Hippocampal formation (tissue), 2 donors: ENCODE measurements at places on chromosomes 1 and 21.

GRCh38 chr21:45362748-45363145 lies 42.2 kb upstream of the COL18A1 start:
- no peak for DNase-seq

DNA sequence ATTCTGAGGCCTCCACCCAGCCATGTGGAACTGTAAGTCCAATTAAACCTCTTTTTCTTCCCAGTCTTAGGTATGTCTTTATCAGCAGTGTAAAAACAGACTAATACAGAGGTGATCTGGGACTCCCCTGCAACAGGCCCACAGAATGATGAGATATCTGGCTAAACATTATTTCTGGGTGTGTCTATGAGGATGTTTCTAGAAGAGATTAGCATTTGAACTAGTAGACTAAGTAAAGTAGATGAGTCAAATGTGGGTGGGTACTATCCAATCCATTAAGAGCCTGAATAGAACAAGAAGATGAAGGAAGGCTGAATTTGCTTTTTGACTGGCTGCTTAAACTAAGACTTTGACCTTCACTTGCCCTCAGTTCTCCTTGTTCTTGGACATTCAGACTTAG lies 396.5 kb upstream of the LRRC7 start:
- DNase-seq = no peak

GRCh38 chr21:44943005-44943685 lies 3.3 kb downstream of the SLX9 start:
- DNase-seq = no peak

DNA sequence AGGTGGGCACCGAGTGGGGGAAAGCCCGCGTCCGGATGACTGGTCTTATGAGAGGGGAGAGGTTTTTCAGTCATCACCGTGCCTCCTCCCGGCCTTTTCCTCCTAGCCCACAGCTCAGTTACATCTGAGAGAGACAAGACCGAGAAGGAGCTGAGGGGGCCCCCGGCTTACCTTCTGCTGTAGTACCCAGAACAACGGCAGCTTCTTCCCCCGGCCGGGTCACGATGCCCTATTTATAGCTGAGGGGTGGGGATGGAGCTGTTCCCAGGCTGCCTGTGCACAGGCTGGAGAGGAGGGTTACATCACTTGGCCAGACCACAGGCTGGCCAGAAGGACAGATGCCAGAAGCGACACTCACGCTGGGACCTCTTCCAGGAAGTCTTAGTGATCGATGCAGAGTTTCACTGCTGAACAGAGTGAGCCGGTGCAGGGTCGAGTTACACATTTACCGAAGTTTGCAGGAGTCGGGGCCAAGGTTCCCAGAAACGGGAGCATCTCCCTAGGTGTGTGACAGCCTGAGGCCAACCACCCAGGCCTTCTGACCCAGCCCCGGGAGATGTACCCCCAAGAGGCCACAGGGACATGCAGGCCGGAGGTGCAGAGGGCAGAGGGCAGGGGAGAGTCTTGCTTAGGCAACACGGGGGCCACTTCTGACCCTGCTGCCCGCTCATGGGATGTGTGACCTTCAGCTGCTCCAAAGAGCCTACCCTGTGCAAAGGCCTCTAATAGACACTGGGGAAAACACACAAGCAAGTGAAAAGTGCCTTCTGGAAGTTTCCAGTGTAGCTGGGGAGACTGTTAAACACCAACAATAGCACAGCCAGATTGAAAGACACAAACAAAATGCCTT lies at the start of gene AGT:
AGT (minus strand) TSS at position 208 of the 850 bp plus-strand sequence. CDS start 3,299 bp downstream, outside the sequence.
- DNase-seq = peak; percentile 77

DNA sequence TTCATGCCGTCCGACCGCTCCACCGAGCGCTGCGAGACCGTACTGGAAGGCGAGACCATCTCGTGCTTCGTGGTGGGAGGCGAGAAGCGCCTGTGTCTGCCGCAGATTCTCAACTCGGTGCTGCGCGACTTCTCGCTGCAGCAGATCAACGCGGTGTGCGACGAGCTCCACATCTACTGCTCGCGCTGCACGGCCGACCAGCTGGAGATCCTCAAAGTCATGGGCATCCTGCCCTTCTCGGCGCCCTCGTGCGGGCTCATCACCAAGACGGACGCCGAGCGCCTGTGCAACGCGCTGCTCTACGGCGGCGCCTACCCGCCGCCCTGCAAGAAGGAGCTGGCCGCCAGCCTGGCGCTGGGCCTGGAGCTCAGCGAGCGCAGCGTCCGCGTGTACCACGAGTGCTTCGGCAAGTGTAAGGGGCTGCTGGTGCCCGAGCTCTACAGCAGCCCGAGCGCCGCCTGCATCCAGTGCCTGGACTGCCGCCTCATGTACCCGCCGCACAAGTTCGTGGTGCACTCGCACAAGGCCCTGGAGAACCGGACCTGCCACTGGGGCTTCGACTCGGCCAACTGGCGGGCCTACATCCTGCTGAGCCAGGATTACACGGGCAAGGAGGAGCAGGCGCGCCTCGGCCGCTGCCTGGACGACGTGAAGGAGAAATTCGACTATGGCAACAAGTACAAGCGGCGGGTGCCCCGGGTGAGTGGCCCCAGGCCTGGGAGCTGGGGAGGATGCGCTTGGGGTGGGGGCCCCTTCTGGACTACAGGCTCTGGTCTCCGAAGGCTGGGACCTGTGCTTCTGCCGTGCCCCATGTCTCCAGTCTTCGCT lies 1.1 kb downstream of the SKI start:
- peak; percentile 78 for DNase-seq

DNA sequence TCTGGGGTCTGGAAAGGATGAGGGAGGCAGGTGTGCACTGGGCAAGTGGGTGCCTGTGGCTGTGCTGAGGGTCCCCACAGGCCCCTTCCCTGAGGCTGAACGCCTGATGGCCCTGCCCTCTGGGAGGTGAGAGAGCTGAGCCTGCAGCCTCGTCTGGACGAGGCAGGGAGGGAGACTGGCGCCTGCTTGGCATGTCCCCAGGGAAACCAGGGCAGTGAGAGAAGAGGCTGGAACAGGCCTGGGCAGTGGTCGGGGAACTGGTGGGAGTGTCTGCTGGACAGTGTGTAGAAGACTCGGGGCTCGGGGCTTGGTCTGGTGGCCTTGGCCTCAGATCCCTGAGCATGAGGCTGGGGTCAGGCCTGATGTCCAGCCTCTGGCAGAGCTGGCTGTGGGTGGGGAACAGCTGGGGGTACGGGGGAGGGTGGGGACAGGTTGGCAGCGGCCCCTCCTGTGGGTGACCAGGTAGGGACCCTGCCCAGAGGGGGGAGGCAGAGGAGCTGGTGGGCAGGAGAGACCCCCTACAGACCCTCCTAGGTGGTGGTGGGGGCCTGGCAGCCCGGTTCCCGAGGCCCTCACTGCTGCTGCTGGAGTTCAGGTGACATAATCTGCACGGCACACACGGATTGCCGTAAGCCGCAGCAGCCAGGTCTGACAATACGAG lies 30.8 kb upstream of the PLCH2 start:
- no peak for DNase-seq

GRCh38 chr1:232891071-232891470 lies 59.3 kb upstream of the NTPCR start:
- no peak for DNase-seq

GRCh38 chr1:27403931-27404330 lies 11.5 kb downstream of the GPR3 start:
- no peak for DNase-seq

- DNase-seq = no peak
Measured at GRCh38 chr1:58431901-58432620, 114.5 kb downstream of the OMA1 start.

DNA sequence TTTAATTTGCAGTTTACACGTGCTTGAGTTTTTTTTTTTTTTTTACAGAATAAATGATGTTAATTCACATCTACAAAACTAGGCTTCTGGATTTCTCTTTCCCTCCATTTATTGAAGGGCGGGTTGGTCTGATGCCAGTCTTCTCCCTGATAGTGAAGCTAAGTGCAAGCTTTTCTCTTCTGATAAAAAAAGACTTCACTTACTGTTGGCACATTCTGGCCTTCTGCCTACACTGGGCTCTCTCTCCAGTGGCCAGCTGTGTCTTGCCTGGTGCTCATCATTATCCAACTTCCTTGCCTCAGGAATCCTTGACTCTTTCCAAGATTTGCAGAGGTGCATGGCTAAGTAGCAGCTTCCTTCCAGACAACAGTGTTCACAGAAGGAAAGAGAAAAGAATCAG lies 7.6 kb upstream of the RAP1A start:
- no peak for DNase-seq

DNA sequence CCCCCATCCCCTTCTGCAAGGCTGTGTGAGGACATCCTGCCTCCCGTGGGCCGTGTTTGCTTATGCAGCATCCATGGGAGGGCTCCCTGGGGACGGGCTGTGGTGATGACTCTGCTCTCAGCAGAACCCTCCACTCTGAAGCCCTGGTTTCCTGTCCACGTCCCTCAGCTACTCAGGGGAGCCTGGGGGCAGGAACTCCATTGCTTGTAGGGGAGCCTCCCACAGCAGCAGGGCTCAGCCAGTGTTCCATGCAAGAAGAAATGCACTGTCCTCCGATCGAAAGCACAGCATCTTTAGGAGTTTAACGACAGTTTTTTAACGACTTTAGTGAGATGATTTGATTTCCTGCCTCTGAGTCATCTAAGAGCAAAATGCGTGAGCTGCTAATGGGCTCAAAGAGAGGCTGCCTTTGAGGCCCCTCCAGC lies 8.3 kb upstream of the KCNAB2 start:
- DNase-seq = no peak

GRCh38 chr1:14167884-14168283 lies 430.6 kb upstream of the KAZN start:
- DNase-seq = no peak

DNA sequence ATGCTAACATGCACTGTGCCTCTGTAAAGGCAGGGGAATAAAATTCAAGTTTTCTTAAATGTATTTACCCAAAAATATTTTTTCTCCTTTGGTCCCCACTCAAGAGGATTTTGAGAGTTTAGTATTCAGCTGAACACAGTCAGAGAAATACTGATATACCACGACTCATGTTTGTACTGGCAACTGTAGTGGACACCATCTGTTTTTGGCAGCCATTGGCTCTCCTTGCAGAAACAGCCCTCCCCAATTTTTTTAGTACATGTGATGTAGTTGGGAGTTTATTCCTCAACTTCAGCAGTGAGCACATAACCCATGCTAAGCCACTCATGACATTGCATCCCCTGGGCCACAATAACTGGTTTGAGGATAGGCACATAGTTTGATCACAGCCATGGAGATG lies 154.8 kb upstream of the POU3F1 start:
- no peak for DNase-seq

DNA sequence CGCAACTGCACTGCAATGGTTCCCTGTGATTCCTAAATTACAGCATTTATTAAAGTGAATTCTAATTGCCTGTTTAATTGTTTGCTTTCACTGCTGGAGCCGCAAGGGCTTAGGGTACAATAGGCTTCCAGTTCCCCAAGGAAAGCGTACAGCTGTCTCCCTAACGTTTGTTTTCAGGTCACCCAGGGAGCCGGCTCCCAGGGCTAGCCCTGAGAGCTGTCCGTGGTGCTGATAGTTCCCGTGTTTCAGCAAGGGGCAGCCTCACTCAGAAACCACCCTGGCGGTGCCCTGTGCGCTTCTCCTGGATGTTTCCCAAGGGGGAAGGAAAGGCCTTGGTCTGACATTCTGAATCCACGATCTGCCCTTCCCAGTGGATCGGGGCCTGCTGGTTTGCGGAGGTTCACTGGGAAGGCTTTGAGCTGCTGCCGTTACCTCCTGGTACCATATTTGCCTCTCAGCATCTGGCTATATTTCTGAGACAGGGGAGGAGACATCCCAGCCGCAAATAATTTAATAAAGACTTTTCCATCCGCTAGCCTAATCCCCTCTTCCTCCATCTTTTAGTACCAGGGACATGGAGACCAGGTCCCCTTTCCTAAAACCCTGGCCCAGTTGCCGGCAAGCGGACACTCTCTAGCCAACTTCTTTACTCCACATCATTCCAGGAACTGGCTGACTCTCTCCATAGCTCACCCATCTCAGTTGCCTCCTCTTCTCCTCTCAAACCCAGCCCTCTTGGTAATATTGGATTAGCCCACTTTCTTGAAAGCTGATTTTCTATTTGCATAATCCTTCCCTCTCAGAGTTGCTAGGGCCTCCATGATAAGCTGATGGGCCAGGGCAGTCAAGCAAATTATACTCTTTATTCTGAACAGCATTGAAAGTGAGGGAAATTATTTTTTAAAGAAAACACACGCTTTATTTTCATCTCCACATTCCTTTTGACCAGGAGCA lies 149.0 kb downstream of the IGSF21 start:
- no peak for DNase-seq

- no peak for DNase-seq
Measured at GRCh38 chr1:155069551-155070157, 6.1 kb downstream of the EFNA4 start.

GRCh38 chr1:207825719-207826556 lies 74.1 kb downstream of the CD46 start:
- DNase-seq = peak; percentile 52

GRCh38 chr1:226678701-226679100 lies 60.4 kb downstream of the ITPKB start:
- no peak for DNase-seq

GRCh38 chr1:25758466-25759070 lies 41.4 kb upstream of the SELENON start:
- DNase-seq = no peak

GRCh38 chr1:204046346-204046745 lies 26.6 kb upstream of the SOX13 start:
- DNase-seq = no peak

DNA sequence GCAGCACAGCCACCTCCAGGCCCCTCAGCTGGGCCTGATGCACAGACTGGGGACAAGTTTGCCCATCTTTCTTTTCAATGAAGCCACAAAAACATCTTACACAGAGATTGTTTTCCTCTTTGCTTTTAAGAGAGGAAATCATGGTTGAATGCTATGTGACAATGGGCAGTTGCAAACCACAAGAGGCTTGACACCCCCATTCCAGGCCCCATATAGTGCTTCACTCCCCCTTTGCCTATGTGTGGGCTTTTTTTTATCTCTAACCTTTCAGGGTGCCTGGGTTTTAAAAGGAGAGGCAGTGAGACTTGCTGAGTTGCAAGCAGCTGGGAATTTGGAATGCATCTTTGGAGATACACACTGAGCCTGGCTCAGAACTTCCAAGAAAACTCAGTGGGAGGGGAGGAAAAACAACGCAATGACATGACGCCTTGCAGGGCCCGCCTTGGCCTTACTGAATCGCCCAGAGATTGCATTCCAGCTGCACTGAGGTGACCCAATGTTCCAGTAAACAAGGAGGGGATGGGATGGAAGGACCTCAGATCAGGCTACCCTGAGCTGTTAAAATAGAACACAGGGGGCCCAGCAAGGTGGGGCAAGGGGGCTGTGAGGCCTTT lies 145.2 kb upstream of the ZNF648 start:
- no peak for DNase-seq
